Muscle of arm (tissue), 14 donors: ENCODE measurements at places on chromosomes 4 and X. TPM values are rescaled to one million over a fixed set of nuclear protein-coding genes. Genes with fewer than 3 reads are reported as not detected.

FGB gene
- polyA plus RNA-seq: 0.20 TPM

AFF2 gene
- 5.1 TPM for polyA plus RNA-seq

CLIC2 gene
- polyA plus RNA-seq: not detected

TBC1D14 gene
- polyA plus RNA-seq: 43.0 TPM

GPC4 gene
- 94.4 TPM for polyA plus RNA-seq

FGF13 gene
- polyA plus RNA-seq: 81.4 TPM

LGI2 gene
- 6.0 TPM for polyA plus RNA-seq

NPY2R gene
- polyA plus RNA-seq: 0.04 TPM

DNA sequence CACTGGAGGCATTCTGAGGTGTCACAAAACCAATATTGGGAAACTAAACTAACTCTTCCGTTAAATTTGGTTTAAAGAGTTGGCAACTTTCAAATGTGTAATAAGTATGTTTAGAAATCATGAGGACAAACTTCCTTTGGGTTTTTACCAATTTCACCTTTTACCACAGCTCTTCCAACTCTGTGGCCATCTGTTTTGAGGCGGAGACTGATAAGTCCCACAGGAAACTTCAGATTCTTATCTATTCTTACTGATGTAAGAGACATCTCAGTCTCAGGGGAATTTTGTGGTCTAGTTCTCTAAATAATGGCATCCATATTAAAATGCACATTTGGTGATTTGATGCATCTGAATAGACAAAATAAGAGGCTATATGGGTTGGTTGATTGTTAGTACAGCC is 229.2 kb upstream of the AFF2 start:
- no peak for DNase-seq

GRCh38 chr4:165945991-165946390 is 73.0 kb downstream of the TLL1 start:
- no peak for DNase-seq

DNA sequence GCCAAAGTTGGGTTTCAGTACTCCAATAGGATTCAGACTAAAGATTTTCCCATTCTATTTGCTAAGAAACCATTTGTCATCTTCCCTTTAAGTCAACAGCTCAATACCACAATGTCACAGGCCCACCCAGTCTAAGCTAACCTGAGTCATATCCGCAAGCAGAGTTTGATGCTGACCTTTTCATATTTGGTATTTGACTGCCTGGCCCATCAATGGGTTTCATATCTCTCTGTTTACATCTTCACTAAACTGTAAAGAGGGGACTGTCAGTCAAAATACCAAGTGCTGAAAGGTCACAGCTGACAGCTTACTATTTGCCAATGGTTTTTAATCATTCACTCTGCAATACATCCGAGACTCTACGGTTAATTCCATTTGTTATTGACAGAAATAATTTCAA is 707.5 kb upstream of the ACTRT1 start:
- no peak for DNase-seq

DNA sequence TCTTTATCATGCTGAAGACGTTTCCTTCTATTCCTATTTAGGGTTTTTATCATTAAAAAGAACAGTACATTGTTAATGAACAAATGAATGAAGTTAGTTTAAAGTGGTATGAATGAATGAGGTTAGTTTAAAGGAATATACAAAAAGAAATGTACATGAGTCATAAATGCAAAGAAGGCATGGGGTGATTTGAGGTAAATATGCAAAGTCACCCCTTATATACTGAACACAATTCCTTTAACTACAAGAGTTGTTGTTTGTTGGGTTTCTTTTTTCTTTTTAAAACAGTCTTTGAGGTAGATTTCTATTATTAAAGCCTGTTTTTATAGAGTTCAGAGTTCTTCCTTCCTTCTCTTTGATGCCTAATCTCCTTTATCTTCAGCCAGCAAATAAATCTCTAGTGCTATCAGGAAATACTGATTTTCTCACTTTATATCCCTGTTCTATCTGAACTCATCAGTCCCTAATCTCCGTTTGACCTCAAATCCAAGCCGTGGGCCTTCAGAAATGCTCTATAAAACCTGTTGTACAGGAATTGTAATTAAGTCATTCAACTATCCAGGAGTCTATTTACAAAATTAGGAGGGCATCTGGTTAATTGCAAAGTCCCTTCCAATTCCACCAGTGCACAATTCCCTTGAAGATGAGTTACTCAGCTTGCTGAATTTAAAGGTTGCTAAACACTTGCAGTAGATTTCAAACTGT is 31.6 kb upstream of the ABCG2 start:
- no peak for DNase-seq

- DNase-seq: no peak
These were observed 479.3 kb downstream of the INPP4B start for GRCh38 chr4:142366769-142367181.

- DNase-seq: peak; percentile 51
These were observed 94.3 kb downstream of the DDIT4L start for GRCh38 chr4:100095729-100096595.

DNA sequence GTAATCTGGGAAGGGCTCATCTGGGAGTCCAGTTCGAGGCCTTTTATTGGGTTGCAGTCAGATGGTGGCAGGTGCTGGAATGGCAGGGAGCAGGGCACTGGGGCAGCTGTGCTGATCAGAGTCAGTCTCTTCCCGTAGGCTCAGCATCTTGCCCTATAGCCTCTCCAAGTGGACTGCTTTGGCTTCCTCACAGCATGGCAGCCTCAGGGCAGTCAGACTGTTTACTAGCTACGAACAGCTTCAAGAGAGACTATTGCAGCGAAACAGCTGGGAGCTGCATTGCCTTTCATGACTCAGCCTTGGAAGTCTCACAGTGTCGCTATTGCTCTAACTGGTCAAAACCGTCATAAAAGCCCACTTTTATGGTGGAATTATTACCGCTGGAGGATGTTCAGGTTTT is 26.8 kb upstream of the DUSP21 start:
- no peak for DNase-seq

DNA sequence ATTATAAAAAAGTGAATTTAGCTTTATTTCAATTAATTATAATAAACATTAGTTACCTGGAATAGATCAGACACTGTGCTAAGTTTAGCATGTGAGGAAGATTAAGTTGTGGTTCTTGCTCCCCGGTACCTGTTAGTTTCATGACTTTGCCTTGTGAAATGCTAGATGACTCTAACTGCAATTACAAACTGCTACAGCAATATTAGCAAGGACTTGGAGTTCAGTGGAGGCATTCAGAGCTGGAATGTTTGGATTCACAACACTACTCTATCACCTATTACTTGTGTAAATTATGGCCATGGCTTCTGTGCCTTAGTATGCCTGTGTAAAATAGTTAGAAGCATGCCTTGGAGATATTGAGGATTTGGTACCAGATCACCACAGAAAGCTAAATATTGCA is 21.4 kb upstream of the ANXA10 start:
- no peak for DNase-seq

- DNase-seq: no peak
These were observed 48.0 kb downstream of the MRPL1 start for GRCh38 chr4:77910676-77911075.

DNA sequence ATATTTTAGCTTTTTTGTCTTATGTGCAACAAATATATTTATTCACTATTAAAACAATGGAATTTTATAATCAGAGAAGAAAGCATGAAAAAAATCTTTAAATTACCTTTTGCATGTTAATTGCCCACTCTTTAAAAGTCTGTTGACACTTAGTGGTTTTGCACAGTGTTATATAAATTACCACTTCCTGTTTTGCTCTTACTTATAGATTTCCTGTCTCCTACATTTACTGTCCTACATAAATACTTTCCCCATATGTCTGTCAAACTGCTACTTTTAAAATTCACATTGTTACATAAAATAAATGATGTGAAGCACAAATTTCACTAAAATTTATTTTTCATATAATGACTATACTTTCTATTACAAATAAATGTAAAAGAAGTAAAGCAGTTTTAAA is 161.1 kb upstream of the NDST4 start:
- no peak for DNase-seq

DNA sequence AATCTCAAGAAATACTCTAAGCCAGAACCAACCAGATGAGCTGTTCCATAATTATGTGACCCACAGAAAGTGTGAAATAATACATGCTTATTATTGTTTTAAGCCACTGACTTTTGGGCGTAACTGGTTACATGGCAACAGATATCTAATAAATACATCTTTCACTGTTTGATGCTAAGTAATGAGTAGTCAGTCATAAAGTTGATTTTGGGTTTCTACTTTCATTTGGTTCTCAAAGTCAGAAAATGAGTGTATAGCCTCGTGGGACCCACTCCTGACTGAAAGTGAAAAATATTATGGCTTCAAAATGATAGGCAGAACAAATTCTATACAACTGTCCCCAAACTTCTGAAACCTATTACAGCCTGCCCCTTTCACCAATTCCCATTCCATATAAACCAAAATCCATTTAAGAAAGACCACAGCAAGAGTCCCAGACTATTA is 88.0 kb upstream of the CBR4 start:
- DNase-seq: no peak
